ENCODE measurements at places on chromosomes 7 and 10.

- DNase-seq = no peak
Measured at GRCh38 chr7:114688443-114689055, 233.3 kb upstream of the MDFIC start.

- DNase-seq = no peak
Measured at GRCh38 chr10:123687758-123688157, 21.6 kb downstream of the GPR26 start.

- DNase-seq = no peak
Measured at GRCh38 chr10:20237586-20237985, 421.4 kb downstream of the PLXDC2 start.

GRCh38 chr10:31760674-31761081 is 168.0 kb downstream of the ARHGAP12 start:
- DNase-seq = no peak

GRCh38 chr10:124376411-124376810 is 42.3 kb downstream of the OAT start:
- DNase-seq = no peak

DNA sequence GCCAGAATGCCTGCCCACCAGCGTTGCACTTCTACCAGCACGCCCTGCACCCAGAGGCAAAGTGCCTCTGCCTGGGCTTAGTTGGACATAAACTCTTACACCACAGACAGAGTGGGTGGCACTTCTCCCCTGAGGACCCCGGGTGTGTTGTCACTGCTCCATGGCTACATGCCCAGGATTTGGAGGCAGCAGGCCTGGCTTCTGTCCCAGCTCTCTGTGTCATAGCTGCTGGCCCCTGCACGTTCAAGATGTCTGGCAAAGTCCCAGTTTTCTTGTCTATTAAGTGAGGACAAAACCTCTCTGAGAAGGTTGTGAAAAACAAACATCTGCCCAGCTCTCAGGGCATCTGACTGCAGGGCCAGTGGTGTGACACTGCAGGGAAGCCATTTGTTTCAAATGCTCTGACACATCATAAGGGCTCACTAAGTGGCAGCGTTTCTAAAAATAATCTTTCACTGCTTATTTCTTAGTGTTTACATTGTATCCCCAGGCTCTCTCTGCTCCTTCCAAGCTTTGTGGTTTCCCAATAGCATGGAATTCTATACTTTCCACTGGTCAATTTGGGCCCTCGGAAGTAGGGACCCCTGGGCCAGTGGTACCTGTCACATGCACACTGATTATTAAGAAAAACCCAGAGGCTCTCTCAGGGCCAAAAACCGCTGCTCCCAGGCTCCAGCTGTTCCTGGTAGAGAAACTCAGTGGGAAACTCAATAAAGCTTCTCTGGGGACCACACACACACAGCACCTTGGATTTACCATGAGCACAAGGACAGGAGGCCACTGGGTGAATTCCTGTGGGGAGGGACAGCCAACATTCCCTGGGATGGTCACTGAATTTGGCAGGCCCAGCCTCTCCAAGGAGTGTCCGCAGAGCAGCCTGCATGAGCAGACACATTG is 86.2 kb upstream of the ANLN start:
- DNase-seq = peak; percentile 99

DNA sequence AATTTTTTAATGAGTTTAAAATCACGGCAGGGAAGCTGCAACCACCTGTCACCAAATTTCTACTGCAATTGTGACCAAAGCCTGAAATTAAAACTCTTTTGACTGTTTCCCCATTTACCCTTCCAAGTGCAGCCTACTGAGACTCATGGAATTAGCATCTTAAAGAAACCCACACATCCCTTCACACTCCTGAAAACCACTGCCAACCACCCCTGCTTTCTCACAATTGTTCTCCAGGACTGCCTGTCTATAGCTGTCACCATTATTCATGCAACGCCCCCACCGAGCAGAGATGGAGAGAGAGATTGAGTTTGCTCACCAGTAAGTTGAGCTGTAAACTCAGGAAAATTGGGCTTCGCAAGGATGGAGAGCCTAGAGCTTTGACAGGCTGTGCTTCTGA is 383.8 kb upstream of the SORCS1 start:
- no peak for DNase-seq

DNA sequence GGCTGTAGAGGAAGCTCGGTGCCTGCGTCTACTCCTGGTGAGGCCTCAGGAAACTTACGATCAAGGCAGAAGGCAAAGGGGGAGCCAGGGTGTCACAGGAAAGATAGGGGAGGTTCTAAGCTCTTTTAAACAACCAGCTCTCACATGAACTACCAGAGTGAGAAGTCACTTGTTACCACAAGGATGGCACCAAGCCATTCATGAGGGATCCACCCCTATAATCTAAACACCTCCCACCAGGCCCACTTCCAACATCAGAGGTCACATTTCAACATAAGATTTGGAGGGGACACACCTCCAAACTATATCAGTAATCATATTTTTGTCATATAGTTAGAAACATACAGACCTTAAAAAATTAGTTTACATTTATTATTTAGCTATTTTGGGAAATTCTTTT is 9.4 kb downstream of the NOC3L start:
- no peak for DNase-seq

DNA sequence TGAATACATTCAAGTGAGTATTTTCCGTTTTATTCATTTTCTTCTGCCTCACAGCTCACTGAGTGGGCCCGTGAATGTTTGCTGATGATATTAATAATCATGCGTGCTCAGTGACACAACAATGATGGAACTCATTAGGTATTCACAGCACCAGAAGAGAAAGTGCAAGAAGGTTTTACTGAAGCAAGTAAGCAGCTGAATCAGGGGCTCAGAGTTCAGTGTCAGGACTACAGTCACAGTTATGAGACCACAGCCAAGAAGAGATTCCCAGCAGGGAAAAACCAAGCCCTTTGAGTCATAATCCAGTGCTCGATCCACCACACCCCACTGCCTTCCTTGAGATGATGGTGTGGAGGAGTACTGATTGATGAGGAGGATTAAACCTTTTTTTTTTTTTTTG is 247.4 kb downstream of the KIAA1217 start:
- no peak for DNase-seq

DNA sequence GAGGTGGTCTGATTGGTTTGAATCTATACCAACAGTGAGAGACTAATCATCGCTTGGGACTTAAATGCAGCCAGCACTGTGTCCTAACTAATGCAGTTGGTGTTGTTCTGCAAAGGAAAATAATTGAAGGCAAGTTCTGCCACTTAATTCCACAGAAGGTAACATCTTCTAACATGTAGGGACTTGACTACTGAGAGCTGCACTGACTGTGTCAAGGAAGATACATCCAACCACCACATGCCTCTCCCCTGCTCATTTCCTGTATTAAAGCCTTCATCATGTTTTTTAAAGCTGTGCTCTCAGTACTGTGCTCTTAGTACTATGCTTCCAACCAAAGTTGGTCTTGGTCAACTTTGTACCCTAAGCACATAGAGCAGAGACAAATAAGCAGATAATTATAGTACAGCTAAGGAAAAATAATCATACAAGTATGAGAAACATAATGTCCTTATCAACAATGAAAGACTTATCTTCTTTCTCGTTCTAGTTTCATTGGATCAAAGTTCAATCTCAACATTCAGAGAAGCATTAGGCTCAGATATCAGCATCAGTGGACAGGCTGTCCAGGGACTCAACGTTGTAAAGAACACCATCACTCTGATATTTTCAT is 2.8 kb upstream of the CYP3A4 start:
- no peak for DNase-seq

DNA sequence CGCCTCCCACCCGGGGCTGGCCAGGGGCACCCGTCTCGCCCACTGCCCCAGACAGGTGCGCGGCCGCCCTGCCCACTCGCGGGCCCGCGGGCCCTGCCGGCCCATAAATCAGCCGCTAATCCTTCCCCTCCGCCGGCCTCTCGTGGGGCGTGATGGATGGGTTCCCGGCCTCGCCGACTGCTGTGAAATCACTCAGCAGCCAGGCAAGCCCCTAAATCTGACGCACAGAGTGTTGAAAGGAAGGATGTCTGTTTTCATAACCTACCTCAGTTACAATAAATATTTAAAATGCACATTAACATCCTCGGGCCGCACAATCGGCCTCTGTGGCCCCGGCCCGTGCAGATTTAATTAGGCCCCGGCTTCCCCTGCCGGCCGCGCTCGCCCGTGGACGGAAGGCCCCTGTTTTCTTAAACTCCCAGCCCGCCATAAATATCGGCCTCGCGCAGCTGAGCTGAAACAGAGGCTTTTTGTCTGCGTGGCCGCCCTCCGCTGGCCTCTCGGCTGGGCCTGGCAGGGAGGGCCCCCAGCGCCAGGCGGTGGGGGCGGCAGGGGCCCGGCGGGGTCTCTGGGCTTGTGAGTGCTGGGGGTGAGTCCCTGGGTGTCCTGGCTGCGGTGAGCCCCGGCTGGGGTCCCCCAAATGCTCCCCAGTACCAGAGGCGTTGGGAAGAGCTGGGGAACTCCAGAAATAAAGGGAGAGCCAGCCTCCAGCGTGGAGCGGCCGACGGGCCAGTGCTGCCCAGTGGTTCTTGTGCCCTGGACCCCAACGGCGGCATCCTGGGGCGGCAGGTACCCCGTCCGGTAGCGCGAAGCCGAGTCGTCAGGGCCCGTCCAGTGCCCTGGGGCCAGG is 90.7 kb downstream of the UNCX start:
- DNase-seq = no peak

- DNase-seq = no peak
Measured at GRCh38 chr10:4635883-4636282, 190.1 kb upstream of the AKR1E2 start.

GRCh38 chr7:73560109-73560835 is 2.8 kb upstream of the BCL7B start:
- DNase-seq = no peak

- no peak for DNase-seq
Measured at GRCh38 chr10:117312430-117312829, 62.8 kb downstream of the PDZD8 start.
